GM13977 (cell line): ENCODE measurements at places on chromosomes 1 and 21.

DNA sequence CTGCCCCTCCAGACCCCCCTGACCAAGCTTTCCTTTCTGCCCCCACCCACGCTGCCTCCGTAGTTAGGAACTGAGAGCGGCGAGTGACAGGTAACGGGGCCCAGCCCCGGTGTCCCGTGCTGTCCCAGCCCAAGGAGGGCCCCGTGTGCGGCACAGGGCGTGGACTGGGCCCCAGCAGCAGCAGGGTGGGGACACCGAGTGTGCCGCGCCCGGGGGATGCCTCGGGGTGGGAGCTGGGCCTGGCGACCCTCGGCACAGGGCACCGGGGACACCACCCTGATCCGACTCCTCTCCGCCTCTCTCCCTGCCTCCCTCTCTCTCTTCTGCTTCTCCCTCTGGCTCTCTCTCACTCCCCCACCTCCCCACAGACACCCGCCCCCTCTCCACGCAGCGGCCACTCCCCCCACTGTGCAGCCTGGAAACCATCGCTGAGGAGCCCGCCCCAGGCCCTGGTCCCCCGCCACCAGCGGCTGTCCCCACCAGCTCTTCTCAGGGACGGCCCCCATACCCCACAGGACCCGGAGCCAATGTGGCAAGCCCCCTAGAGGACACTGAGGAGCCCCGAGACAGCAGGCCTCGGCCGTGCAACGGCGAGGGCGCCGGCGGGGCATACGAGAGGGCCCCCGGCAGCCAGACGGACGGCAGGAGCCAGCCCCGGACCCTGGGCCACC is 22.7 kb downstream of the PANK4 start:
- DNase-seq, result no peak

- no peak for DNase-seq
Measured at GRCh38 chr1:228725178-228725577, 10.1 kb upstream of the RHOU start.

- DNase-seq, result no peak
Measured at GRCh38 chr21:46149205-46149901, 6.0 kb downstream of the FTCD start.

DNA sequence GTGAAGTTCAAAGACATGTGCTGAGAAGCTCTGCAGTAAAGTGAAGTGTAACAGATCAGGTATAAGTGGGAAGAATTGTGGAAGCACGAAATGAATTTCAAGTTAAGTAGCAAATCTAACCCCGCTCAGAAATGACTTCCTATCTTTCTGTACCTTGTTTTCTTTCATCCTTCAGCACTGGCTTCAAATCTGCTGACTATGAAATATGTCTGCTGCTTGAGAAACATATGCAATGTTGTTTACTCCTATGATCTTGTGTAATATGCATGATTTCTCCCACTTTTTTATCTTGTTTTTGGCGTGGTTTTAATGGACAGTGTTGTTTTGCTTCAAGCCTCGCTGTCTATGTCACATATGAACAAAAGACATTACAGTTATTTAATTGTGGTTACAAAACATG is 545.3 kb upstream of the NCAM2 start:
- DNase-seq, result no peak

GRCh38 chr1:239209591-239209990 is 176.8 kb upstream of the CHRM3 start:
- DNase-seq, result no peak

DNA sequence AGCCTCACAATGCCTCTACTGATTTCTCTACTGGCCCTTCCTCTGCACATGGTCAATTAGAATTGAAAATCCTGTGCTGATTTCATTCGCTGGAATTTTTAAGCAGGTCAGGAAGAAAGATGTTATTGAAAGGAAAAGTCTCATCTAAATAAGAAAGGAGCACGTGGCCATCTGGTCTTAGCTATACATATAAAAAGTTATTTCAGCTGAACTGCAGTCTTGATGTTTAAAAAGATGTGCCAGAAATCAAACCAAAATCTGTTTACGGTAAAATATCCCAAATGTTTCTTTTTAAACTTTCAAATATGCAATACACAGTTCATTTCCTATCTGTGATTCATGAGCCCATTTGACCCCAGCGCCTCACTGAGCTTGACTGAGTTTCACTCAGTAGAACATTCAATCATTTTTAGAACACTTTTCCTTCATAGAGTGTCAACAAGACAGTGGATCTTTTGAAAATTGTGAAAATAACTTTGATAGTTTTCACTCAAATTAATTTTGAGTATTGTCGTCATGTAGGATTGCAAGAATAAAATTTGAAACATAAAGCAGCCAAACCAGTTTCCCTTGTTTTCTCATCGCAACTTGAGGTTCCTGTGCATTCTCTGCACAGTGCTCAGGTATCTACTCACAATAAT is 293.6 kb downstream of the PTPRC start:
- DNase-seq, result no peak

DNA sequence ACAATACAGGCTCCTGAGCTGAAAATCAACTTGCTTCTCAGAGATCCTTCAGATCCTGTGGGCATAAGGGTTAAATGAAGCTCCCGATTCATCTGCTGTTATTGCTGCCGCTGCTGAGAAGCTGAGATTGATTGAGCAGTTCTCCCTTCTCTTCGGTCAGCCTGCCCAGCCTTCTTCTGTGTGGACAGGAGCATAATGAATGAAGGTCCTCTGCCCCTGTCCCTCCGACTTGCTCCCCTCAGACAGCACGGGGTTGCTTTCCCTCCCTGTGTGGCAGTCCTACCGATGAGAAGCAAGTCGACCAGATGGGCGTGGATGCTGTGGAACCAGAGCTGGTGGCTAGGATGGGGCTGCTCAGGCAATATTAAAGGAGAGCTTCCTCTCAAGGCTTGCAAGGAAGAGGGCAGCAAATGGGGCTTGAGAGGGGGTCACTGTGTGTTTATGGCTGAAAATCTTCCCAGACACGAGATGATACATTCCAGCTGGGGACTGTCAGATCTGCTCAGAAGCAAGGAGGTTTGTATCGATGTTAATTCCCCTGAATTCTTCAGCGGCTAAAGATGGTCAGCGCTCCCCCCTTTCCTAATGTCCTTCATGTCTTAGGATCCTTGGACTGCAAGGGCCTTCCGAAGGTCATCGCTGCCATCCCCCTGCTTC is 63.9 kb upstream of the GOLT1A start:
- DNase-seq, result no peak

- DNase-seq, result no peak
Measured at GRCh38 chr1:75503221-75503974, 107.5 kb downstream of the SLC44A5 start.

DNA sequence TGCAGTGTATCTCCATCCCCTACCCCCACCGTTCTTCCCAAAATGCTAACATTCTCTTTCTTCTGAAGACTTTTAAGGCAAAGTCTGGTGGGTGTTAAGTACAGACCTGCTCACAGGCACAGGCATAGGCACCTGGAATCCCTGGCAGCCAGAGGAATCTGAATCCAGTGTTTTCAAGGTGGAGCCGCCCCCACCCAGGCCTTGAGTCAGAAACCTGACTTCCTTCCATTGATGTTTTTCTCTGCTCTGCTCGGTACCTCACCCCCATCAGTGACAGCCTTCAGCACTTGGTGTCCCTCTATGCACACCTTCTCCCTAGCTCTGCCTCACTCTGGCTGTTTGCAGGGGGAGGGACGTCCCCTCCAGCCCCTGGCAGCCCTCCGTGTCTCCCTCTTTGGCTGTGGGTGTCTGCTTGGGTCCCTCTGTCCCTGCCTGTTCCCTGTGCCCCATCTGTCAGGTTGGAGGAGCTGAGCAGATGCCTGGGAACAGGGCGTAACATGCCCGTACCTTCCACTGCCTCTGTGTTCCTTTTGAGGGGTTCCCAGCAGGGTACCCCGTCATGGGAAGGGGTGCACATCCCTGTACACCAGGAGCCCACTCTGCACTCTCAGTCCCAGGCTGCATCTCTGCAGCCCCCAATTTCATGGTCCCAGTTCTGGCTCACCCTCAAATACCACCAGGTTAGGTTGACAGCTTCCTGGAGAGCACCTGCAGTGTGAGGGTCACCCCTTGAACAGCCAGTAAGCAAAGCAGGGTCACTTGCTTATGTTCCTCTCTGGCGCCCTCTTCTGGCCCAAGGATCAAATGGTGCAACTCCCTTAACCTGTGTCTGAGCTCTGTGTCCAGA is 6.7 kb downstream of the NCDN start:
- DNase-seq, result peak; percentile 91

DNA sequence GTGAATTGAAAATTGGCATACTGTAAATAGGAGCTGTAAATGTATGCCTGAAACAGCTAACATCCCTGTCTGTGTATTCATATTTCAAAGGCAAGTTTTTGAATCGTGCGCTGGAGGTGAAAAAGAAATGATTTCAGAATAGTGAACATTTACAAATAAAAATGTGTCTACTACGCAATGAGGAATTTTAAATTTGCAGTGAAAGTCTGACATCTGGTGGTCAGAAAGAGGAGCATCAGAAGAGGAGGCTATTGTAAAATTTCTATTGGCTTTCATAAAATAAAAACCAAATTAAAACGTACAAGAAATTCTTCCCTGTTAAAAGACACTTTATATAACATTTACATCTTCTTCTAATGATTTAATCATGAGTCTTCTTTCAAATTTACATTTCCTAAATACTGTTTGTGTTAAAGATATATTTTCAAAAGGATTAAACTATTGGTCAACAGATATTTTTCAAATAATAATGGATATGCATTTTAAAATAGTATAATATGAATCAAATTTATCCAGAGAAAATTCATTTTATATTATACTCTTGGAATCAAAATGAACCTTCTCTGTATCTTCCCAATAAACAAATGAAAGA is 113.7 kb upstream of the RRP15 start:
- peak; percentile 15 for DNase-seq

GRCh38 chr1:109201123-109201703 is 12.5 kb upstream of the SARS1 start:
- peak; percentile 59 for DNase-seq

GRCh38 chr1:192045131-192045530 is 113.1 kb upstream of the RGS18 start:
- no peak for DNase-seq

- DNase-seq, result peak; percentile 30
Measured at GRCh38 chr1:10209590-10209904, 823 bp upstream of the KIF1B start.

DNA sequence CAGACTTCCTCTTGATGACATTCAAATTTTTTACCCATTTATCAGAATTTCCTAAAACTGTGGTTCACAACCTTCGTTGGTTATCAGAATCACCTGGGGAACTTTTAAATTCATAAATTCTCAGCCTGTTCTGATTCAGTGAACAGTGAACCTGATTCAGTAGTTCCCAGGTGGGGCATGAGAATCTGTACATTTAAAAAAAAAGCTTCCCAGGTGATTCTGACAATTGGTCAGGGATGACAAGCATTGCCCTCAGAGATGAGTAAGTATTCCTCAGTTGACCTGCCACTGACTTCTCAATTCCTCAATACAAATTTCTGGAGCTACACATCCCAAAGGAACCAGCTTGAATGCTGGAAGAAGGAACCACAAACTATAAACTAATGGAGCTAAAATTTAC is 23.5 kb upstream of the CR2 start:
- DNase-seq, result no peak

DNA sequence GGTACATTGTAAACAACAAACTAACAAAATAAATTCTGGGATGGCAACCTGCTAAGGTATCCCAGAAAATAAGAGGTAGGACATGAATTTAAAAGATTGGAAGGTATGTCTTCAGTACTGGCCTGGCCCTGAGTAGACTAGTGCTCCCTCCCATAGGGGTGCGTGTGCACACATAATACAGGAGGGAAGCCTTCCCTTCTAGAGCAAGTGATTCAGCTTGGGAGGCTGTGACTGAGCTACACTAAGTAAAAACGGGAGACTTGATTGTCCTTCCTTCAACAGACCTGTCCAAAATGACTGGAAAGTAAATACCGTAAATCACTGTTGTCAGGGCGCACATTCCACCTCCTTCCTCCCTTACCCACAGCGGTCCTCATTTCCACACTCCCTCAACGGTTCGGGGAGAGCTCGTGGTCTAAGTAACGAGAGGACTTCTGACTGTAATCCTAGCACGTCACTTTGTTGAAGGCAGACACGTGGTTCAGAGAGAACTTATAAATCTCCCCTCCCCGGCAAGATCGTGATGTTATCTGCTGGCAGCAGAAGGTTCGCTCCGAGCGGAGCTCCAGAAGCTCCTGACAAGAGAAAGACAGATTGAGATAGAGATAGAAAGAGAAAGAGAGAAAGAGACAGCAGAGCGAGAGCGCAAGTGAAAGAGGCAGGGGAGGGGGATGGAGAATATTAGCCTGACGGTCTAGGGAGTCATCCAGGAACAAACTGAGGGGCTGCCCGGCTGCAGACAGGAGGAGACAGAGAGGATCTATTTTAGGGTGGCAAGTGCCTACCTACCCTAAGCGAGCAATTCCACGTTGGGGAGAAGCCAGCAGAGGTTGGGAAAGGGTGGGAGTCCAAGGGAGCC is at the start of gene TGFB2:
TGFB2 (plus strand) TSS at position 523 of the 859 bp plus-strand sequence. CDS start 1,366 bp downstream, outside the sequence.
- DNase-seq, result no peak

DNA sequence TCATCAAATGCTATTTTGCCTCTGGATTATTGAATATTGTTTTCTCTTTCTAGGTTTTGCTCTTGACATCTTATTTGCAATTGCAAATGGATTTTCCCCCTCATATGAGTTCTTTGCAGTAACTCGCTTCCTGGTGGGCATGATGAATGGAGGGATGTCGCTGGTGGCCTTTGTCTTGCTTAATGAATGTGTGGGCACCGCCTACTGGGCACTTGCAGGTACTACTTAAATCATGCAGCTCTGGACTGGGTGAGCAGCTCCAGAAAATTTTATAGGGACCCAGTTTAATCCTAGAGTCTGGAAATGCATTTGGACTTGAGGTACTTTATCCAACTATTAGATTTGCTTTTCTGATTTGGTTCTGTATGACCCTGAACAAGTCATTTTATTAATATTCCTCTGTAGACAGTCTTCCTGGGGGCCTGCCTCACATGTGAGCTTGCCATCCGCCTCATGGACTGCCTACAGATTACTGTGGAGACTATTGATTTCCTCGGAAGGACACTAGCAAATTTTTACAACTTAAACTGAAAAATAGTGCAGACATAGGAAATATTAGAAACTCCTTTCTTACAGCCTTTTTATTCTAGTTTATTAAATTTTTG is 44.5 kb downstream of the SLC22A15 start:
- peak; percentile 56 for DNase-seq

DNA sequence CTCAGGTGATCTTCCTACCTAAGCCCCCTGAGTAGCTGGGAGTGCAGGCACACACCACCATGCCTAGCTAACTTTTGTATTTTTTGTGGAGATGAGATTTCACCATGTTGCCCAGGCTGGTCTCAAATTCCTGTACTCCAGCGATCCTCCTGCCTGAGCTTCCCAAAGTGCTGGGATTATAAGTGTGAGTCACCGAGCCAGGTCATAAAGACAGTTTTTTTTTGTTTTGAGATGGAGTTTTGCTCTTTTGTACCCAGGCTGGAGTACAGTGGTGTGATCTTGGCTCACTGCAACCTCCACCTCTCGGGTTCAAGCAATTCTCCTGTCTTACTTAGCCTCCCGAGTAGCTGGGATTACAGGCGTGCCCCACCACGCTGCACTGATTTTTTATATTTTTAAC is 42.1 kb downstream of the KIF1B start:
- no peak for DNase-seq

- no peak for DNase-seq
Measured at GRCh38 chr21:44579833-44580144, 615 bp downstream of the KRTAP10-5 start.
